ENCODE measurements at places on chromosomes 12 and 14.

DNA sequence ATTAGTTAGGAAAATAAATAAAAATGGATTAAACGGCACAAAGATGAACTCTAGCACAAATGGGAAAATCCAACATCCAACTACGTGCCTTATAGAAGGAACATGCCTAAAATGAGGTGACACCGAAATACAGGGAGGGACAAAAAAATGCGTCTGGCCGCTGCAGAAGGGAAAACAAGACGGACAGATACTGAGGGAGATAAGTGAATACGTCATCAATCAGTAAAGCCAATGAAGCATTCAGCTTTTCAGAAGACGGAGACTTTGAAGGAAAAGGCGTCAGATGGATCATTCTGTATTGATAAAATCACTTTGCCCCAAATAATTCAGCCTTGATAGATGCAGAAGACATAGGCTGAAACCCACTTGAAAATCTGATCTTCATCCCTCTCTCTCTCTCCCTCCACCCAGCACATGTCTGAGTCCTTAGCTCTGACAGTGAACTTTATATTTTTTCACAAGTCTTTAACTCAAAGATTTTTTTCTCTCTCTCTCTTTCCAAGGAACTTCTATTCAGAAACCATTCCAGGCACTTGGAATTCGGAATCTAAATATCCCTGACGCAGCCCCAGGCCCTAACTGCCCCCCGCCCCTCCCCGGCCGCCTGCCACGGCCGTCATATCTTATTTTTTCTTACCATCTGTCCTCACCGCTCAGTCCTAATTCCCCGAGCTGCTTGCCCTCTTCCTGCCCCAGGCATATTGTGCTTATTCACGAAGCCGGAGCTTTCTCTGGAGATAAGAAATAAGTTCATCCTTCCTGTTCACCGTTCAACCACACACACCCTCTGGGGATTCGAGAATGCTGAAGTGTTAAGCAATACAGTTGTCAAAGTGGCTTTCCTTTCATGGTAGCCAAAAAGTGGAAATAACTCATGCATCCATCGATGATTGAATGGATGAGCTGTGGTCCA, 35.5 kb upstream of the RFLNA start:
- no peak for DNase-seq

DNA sequence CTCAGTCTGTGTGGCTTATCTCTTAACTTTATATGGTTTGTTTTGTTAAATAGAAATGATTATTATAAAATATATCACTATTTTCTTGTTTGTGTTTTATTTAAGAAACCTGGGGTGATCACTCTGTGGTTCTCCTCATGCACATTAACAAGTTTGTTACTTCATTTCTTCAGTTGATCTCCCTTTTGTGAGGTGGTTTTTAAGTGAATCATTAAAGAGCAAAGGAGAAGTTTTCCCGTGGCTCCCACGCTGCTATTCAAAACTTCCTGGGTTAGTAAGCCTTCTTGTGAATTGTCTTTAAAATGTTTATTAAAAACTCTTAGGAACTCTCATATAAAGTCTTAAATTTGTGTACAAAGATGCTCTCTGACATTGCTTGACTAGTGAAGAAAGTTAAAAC, 11.8 kb downstream of the ADIPOR2 start:
- no peak for DNase-seq

DNA sequence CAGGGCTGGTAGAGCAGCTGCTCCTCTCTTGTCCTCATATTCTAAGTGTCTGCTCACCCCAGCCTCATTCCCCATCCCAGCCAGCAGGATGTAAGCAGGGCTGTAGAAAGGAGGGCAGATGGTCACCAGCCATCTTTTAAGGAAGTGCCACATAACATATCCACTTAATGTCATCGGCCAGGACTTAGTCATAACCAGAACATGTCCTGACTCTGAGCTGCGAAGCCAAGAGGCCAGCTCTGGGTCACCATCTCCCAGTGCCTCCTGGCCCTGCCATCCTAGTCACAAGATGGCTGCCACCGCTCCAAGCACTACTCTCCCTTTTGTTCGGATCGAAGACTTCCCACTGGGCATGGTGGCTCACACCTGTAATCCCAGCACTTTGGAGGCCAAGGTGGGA, 123.9 kb downstream of the PLXNC1 start:
- no peak for DNase-seq

DNA sequence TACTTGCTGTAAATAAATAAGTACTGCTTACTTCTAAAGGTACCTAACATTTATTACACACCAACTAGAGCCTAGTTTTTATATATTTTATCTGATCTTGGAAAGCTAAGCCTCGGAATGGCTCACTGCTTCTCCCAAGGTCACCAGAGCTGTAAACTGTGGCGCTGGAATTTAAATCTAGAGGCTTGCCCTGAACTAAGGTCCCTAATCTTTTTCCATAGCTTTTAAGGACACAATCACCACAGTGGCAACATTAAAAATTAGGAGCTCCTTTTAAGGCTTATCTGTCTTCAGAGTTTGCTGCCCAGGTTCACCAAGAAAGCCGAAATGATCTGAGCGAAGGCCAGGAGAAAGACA, 670 bp downstream of the CCNB1IP1 start:
- no peak for DNase-seq

GRCh38 chr12:63949902-63950301, 105.4 kb downstream of the SRGAP1 start:
- DNase-seq: no peak

GRCh38 chr14:93108105-93108504, 7.6 kb downstream of the ITPK1 start:
- no peak for DNase-seq
